Brain pericyte (primary cell): ENCODE measurements at places on chromosomes 4 and X.

DNA sequence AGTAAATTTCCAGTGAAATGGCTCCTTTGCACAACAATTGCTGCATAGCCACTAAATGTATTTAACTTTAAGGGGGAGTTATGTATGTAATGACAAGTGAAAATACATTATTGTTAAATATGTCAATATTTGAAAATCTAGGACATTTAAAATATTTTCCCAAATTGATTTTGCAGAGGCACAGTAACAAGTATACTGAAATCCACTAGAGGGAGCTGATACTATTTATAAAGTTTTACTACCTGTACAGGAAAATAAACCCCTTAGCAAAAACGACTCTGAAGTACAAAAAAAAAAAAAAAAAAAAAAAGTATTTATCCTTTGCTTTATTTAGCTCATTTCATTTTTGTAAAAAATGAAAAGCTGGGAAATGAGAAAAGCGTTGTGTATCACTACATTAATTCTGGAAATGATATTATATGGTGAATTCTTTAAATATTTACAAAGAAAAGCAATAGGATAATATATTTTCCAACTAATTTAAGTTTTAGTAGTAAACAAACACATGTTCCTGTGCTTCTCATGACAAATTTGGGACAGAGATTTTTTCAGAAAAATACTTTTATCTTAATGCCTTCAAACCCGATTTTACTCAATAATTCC, 727.7 kb downstream of the DMD start:
- DNase-seq: no peak

GRCh38 chr4:148396986-148397673, 45.1 kb downstream of the NR3C2 start:
- DNase-seq: no peak

DNA sequence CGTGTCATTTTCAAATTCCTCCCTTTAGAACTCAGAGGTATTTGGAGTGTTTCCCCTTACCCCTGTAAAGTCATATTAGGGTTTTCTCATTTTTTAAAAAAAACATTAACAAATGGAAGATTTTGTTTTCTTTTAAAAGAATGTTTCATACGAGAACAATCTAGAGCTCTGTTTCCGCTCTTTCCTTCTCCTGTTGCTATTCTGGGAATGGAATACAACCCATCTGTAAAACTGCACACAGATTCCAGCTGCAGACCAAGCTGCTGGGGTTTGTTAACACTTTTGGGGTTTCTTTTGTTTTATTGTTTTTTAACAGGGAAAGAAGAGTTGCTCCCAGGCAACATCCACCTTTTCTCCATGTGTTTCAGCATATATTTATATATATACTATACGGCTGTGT, 61.3 kb downstream of the HCCS start:
- DNase-seq: no peak

DNA sequence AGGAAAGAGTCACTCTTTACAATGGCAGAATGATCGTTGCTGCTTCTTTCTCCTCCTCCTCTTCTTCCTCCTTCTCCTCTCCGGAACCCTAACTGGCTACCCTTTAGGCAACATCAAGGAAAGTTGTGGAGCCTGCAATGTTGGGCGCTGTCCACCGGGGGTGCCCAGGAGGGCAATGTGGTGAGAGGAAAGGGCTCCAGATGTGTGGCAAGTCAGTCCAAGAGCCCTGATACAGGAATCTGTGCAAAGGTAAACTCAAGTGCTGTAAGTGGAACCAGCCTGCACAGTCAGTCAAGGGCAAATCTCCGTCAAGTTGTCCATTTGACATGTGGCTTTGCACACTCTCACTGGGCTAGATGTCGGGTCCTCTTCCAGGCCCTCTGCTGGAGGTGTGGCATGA, 2.8 kb downstream of the RTL5 start:
- no peak for DNase-seq

DNA sequence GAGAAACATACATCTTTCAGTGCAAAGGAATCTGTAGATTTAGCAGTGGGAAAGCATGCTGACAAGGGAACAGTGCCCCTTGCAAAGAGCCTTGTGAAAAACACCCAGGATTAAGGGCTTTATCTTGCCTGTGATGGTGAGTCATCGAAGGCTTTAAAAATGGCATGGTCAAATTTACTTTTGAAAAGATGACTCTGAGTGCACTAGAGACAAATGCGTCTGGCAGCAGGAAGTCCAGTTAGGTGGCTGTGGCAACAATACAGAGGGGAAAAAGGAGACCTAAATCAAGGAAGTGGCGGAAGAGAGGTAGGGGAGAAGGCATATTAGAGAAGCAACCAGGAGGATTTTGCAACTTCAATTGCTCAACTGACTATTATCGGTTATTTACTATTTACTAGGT, 472.6 kb upstream of the CPEB2 start:
- DNase-seq: no peak

GRCh38 chrX:28639451-28639850, 52.2 kb downstream of the IL1RAPL1 start:
- DNase-seq: no peak

DNA sequence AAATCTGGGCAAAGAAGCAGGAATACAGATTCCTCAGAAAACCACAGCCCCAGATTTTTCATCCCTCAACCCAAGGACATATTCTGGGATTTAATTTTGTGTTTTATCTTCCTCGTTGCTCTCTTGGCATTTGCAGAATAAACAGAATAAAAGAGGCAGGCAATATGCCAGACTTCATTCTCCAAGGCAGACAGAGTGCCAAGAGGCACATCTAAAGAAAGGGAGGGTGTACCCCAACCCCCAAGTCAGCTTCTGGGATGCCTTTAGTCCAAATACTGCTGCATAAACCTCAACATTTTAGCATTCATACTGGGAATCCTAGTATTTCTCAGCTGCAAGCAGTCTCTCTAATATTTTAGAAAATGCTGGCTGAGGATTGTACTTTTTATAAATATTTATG, 629.2 kb downstream of the KLHL13 start:
- DNase-seq: no peak

DNA sequence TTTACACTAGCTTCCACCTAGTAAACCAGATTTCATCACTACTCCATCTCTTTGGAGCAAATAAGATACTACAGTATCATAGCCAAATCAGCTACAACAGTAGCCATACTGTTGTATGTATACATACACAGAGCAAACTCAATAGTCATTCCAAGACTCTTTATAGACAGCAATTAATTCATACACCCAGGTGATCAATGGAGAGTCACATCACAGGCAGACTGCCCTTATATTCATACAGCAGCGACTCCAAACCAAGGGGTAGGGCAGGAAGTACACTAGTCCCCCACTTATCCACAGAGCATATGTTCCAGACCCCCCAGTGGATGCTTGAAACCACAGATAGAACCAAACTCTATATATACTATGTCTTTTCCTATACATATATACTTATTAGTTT, 76.6 kb downstream of the FBXW7 start:
- DNase-seq: no peak

- DNase-seq: no peak
Measured at GRCh38 chrX:7164174-7164573, 16.2 kb upstream of the PUDP start.

DNA sequence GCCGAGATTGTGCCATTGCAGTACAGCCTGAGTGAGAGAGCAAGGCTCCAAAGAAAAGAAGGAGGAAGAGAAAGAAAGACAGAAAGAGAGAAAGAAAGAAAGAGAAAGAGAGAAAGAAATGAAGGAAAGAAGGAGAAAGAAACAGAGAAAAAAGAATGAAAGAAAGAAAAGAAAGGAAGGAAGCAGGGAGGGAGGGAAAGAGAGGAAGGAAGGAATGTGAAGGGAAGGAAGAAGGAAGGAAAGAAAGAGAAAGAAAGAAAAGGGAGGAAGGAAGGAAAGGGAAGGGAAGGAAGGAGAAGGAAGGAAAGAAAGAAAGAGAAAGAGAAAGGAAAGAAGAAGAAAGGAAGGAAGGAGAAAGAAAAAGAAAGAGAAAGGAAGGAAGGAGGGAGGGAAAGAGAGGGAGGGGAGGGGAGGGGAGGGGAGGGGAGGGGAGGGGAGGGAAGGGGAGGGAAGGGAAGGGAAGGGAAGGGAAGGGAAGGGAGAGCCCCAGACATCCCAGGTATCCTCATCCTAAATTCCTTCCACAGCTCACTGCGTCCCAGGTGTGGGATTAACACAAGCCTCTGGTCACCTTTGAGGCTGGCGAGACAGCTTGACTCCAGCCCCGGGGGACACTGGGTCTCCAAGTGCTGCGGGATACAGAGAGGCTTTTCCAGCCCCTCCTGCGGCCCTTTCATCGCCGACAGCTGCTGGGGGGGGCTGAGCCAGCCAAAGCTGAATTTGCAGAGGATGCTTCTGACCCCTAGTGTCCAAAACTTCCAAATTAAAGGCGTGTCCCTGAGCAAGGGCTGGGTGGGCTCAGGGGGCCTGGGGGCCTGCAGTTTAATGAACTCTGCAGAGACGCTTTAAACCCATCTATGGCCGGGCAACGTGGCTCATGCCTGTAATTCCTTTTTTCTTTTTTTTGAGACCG, 24.2 kb upstream of the CSF2RA start:
- DNase-seq: no peak

DNA sequence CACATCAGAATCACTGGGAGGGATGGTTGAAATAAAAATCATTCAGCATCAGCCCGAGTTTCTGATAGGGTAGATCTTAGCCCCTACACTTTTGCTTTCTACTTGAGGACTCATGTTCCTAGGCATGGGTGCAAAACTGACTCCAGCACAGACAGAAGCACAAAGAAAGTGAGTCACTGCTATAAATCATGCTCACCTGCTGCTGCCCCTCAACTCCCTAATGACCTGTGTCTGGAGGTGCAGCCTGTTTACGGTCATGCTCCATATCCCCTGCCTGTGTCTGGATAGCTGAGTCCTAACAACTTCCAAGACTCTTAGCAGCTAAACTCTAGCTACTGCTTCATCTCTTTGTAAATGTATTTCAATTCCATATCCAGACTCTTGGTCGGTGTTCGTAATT, 57.8 kb downstream of the ADGRA3 start:
- no peak for DNase-seq

GRCh38 chr4:153021276-153021675, 85.2 kb downstream of the FHDC1 start:
- DNase-seq: no peak

GRCh38 chr4:27149541-27150212, 289.0 kb downstream of the STIM2 start:
- DNase-seq: no peak
